ENCODE measurements at places on chromosomes 4 and X.

DNA sequence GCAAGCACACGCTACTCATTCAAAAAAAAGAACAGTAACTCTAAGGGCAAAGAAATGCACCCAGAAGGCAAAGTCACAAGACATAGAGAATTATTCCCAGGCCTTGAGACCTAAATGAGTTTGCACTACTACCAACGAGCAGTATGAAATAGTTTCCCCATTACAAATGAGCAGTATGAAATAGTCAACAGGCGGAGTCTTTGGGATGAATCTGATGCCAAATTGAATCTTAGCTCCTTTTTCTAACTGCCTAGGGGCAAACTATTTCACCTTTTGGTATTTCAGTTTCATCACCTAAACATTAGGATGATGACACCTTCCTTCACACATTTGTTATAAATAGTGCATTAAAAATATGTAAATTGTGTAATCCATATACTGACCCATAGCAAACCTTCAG, 213.0 kb upstream of the FAT4 start:
- no peak for DNase-seq

DNA sequence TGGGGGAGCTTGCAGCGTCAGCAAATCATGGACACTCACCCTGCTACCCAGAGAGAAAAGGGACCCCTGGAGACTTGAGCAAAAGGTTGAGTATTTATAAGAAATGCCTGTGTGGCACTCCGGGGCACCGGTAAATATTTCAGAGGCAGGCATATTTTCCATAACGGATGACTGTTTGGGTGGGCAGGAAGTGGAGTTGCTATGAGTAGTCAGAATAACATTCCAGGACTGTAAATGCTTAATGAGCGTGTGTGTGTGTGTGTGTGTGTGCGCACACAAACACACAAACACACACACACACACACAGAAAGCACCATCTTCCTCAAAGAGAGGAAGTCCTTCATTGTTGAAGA, 74.6 kb downstream of the MXRA5 start:
- no peak for DNase-seq

DNA sequence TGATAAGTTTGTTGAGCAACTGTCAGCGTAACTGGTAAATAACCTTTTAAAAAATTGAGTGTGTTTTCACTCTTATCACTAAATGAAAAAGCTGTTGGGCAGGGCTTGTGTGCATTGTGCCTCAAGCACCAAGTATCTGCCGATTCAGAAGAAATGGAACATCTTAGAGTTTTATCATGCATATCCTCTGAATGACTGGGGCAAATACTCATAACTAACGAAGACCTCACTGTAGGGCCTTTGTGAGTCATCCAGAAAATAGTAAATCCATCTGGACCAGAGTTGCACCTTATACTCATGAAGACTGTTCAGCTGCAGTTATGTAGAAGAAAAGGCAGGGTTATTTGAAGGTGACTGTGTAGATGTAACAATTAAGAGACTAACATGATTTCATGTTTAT, 222.1 kb downstream of the CAMK2D start:
- DNase-seq: no peak

DNA sequence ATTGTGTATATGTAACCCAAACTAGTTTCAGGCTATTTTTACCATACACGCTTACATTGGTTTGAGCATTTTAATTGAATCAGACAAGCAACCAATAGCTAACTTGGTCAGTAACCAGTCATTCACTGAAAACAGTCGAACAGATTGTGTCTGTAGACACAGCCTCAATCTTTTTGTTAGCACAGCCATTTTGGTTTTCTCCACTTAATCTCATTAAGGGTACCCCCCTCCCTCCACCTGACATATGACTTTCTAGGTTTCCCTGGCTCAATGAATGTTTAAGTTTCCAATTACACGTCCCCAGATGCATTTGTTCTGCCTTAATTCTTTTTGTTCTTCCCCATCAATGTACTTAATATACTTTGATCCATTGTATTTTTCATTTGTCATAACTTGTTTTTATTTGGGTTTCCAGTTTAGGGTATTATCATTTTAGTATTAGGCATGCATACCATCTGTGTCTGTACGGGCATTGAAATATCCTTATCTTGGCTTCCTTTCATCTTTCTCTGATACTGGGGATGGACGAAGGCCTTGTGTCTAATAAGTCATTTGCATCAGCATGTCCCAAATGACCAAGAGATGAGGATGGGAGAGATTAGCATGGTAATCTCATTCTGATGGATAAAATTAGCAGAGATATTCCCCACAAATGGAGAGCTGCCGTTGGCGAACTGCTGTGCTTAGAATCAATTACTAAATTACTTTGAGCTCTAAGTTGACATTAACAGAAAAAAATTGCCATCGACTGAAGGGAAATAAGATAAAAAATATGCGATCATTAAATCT, 35.9 kb upstream of the PHOX2B start:
- DNase-seq: no peak

DNA sequence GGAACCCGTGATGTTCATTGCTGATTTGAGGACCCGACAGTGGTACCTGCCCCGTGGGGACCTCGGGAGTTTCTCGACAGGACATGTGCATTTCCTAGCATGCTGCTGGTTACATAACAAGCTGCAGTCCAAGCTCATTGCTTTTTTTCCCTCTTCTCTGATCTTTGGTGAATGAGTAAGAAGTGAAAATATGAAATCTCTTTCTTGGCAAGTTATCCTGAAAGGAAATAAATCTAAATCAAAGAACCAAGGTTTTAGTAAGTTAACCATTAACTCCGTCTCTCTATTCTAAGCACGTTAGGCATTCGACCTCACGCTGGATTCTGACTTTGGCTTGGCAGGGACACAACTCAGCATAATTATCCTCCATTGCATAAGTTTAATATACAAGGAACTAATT, 86.6 kb downstream of the STK32B start:
- DNase-seq: no peak

GRCh38 chr4:113824396-113824795, 62.9 kb upstream of the CAMK2D start:
- no peak for DNase-seq

DNA sequence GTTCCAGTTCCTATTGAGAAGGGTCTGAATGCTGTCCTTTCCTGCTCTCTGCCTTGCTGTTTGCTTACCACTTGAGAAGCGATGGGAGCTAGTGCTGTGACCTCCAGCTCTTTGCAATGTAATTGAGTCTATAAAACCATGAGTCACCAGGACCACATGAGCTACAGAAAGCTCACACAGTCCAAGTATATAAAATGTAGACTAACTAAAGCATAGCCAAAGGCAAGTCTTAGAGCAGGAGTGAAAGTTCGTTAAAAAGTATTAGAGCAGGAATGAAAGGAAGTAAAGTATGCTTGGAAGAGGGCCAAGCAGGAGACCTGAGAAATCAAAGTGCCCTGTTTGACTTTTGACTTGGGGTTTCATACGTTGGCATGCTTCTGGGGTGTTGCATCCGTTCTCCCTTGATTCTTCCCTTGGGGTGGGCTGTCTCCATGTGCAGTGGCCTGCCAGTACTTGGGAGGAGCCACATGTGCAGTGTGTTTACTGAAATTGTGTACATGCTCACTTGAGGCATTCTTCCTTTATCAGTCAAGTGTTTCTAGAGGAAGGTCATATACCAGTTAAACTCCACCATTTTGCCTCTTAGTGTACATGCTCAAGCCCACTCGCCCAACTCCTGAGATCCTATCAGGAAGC, 71.3 kb upstream of the KIT start:
- DNase-seq: no peak

DNA sequence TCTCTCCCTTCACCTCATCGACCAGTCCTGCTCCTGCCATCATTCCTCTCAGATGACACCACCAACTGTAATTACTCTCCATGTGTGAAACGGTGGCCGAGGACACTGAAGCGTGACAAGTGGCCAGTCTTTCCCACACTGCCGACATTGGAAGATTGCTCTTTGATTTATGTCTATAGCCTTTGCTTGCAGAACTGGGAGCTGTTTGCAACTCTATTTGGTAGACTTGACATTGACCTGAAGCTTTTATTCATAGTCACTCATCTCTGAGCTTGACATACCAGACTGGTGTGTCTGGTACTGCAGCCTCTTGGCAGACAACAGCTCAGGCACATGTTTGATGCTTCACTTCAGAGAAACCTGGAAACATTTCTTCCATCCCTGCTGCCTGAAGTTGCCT, 121.8 kb upstream of the GALNT7 start:
- DNase-seq: no peak

GRCh38 chr4:105050896-105051295, 95.8 kb upstream of the TET2 start:
- no peak for DNase-seq

DNA sequence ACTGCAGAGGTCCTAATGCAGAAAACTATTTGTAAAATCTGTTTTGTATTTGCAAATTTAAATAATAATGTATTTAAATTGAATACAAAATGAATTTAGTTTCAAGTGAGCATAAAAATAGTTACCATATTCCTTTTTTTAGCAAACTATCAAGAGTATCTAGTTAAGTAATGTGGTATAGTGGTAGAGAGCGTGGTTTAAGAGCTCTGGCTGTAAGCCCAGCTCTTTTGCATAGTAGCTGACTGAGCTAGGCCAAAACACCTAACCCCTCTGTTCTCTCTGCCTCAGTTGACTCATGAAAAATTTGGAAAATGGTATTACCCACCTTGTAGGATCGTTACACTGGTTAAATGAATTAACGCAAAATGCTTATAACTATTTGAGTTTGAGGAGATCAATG, 18.1 kb upstream of the ADAD1 start:
- no peak for DNase-seq

DNA sequence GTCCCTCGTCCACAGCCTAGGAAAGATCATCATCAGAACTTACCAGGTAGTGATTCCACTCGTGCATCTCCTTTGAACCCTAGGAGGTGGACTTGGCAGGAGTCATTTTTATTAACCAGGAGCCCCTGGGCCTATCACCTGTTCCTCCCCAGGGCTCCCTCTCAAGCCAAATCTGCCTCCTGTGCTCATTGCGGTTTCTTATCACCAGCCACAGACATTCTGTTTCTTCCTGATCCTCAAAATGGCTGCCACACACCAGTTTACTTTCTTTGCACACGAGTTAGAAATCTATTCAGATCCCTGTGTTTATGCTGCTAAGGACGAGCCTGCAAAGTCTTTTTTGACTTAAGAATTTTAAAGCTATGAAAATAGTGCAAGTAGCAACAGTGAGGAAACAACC, 354.5 kb upstream of the BOD1L1 start:
- no peak for DNase-seq

DNA sequence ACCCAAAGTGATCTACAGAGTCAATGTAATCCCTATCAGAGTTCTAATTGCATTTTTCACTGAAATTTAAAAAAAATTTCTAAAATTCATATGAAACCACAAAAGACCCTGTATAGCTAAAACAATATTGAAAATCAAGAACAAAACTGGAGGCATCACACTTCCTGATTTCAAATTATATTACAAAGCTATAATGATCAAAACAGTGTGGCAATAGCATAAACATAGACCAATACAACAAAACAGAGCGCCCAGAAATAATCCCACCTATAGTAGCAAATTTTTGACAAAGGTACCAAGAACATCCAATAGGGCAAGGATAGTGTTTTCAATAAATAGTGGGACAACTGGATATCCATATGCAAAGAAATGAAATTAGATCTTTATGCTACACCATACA, 59.4 kb upstream of the PRKG2 start:
- DNase-seq: no peak

GRCh38 chrX:13338996-13339515, 19.2 kb upstream of the ATXN3L start:
- DNase-seq: no peak

DNA sequence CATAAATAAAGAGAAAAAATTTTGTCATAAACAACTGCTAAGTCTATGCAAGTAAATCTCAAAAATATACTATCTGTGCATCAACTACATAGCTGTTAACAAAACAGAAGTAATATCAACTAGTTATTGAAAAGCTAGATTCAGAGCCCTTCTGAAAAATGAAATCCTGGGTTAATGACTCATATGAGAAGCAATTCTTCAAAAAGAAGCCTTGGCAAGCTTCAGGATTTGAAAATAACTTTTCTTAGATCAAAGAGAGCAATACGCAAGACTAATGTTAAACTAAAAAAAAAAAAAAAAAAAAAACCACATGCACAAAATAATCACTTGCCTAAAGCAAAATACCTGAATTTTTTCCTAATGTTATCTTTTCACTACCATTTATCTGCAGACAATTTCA, 566.1 kb upstream of the BOD1L1 start:
- DNase-seq: no peak

GRCh38 chr4:62269918-62270317, 1069.8 kb downstream of the ADGRL3 start:
- DNase-seq: no peak

DNA sequence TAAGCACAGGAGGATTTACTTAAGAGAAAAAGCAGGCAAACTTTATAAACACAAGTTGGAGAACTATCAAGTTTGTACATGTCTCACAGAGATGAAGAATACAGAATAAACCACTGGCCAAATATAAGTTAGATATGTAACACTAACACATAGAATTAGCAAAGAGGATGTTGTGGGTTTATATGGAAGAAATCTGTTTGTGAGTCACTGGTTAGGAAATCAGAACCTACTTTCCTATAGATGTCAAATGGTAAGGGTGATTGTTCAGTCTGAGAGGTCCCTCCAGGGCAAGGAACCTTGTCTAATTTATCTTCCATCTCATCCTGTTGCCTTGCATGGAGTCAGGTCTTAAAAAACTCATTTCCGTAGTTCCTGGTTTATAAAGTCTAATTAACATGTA, 14.8 kb upstream of the ART3 start:
- DNase-seq: no peak

- DNase-seq: no peak
These were observed 89.5 kb downstream of the CBR4 start for GRCh38 chr4:168920441-168921065.

DNA sequence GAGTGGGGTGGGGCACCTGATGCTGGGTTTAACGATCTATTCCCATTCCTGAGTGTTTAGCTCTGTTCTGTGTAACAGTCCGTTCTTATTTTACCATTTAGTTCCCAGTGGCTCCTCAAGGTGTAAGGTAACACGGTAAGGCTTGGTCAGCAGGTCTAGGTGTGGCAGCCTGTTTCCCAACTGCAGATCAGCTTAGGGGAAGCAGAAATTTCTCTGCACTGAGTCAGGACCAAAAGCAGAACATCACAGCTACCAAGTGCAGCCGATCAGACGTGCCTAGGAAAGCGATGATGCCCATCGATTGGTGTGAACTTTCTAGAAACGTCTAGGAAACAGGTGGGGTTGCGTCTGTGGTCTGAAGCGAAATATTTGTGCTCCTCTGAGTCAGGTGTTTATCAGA, 240.1 kb downstream of the STIM2 start:
- no peak for DNase-seq

GRCh38 chr4:37324546-37324945, 80.0 kb downstream of the NWD2 start:
- no peak for DNase-seq

- no peak for DNase-seq
These were observed 174.8 kb downstream of the ENOX2 start for GRCh38 chrX:130728208-130728607.

GRCh38 chrX:154398668-154399526, 720 bp downstream of the RPL10 start:
- peak; percentile 94 for DNase-seq

All from activated CD4-positive, alpha-beta T cell treated with anti-CD3 and anti-CD28 coated beads, Interleukin-2, amount 10 ng/mL, durations not matched to agents 24 days and 14 days (primary cell).